ENCODE measurements at places on chromosomes 11 and 22.

GRCh38 chr22:26724414-26724813 lies 67.0 kb downstream of the MIAT start:
- DNase-seq, result no peak

DNA sequence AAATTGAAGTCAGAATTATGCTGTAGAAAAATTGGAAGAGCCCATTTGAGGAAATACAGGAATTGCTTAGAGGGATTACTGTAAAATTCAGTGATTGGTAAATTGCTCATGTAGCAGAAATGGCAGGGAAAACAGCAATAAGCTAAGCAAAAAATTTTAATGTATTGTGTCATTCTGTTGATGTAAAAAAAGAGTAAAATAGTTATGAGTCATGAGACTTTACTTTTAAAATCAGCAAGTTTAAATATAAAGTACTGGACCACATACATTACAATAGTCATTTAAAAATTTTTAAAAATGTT lies 10.4 kb downstream of the PDHX start:
- DNase-seq, result no peak

- no peak for DNase-seq
These were observed 28.7 kb upstream of the TBCEL start for GRCh38 chr11:120995184-120995583.

- DNase-seq, result no peak
These were observed 601.0 kb upstream of the KIRREL3 start for GRCh38 chr11:127601578-127601977.

GRCh38 chr22:30640361-30640760 lies 4.8 kb downstream of the SLC35E4 start:
- no peak for DNase-seq

DNA sequence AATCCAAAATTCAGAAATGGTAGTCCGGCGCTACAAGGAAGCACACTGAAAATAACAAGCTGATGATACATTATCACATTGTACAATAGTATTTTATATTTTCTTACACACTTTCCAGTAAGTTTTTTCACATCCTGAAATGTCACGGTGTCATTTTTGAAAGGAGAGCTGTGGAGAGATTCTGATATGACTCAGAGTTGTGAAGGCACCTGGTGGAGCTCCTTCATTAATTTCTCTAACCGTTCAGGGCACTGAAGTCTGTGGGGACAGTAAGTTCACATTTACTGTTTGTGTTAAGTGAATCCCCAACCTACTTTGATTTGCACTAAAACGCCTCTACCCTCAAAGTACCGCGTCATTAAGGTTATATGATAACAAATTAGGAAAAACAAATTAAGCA lies 13.3 kb downstream of the LDHAL6A start:
- DNase-seq, result no peak

GRCh38 chr22:29302402-29302680 lies 4.1 kb upstream of the GAS2L1 start:
- DNase-seq, result no peak

DNA sequence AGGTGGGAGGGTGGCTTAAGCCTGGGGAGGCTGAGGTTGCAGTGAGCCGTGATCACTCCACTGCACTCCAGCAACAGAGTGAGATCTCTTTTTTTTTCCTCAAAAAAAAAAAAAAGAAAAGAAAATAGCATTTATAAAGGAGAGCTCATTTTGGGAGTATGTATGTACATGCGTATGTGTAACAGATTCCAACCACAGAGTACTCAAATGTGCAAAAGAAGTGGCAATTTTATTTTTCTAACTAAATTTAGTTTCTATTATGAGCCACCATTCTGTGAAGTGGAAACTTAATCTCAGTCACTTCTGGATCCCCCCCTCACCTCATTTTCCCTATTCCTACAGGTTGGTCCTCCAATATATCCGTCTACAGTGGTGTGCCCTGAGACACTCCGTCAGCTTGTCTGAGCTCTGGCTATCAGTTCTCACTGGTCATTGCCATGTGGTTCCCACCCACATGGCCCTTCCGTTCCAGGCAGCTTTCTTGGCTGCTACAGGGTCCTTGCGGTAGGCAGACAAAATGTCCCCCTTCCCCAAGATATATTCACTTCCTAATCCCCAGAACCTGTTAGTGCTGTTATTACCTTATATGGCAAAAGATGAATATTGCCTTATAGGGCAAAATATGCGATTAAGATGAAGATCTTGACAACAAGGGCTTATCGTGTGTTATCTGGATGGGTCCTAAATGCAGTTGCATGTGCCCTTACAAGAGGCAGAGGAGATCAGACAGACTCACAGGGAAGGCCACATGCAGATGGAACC lies 35.8 kb upstream of the TSKU start:
- peak; percentile 70 for DNase-seq

GRCh38 chr11:69494851-69495250 lies 13.4 kb downstream of the LINC01488 start:
- DNase-seq, result no peak

Measured in SK-N-DZ (cell line).